ENCODE measurements at places on chromosomes 4 and X.

DNA sequence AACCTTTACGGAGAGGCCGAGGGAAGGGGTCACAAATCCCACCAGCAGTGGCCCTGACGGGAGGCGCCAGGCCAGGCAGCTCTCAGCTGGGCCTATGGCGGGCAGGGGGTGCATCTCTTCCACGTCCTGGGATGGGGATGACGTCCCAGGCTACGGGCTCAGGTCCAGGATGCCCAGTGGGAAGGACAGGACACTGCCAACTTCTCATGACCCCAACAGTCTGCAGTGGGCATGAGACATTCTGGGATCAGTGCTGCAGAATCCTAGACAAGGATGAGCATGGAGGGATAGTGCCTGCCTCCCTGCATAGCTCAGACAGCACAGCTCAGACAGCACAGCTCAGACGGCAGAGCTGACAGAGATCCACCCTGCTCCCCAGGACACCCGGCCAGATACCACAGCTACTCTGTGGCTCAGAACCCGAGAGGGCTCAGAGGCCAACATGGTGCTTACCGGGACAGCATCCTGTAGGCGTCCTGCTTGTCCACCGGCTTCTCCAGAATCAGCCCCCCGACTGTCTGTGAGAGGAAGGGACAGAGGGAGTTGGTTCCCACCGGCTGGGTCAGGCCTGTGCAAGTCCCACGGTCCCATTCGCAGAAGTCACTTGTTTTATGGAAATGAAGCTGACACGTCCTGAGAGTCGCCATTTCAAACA is 17.3 kb downstream of the ASMTL start:
- DNase-seq, result no peak

GRCh38 chr4:122083351-122083750 is 68.8 kb upstream of the BLTP1 start:
- no peak for DNase-seq

DNA sequence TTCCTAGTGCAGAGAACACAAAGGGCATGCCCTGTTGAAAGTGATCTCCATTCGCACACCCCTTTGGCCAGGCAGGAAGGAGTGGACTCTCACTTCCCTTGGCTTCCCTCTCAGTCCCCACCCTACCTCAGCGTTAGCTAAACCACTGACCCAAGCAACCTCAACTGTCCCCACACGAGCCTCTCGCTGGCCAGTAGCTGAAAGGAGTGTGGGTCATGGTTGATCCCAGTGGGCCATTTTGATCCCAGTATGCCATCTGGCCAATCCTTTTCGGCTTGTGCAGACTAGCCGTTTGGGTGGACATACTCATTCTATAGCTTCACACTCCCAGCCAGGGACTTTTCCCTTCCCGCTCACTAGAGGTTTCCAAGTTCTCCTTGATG is 24.4 kb upstream of the BCORL1 start:
- DNase-seq, result no peak

DNA sequence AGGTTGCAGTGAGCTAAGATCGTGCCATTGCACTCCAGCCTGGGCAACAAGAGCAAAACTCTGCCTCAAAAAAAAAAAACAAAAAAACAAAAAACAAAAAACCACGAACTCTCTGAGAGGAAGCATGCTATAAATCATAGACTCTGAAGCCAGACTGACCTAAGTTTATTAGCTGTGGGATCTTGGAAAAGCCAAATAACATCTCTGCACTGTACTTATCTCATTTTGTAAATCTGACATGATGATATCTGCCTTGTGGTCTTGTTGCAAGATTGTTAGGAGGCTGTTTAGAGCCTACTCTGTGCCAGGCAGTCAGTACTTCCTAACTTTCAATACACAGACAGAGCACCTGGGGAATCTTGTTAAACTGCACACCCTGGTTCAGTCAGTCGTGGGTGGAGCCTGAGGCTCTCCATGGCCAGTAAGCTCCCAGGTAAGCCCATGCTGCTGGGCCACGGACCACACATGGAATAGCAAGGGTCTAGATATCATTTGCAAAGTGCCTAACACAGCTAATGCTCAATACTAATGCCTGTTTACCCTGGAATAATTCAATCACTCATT is 107.6 kb upstream of the SMIM10 start:
- DNase-seq, result no peak

DNA sequence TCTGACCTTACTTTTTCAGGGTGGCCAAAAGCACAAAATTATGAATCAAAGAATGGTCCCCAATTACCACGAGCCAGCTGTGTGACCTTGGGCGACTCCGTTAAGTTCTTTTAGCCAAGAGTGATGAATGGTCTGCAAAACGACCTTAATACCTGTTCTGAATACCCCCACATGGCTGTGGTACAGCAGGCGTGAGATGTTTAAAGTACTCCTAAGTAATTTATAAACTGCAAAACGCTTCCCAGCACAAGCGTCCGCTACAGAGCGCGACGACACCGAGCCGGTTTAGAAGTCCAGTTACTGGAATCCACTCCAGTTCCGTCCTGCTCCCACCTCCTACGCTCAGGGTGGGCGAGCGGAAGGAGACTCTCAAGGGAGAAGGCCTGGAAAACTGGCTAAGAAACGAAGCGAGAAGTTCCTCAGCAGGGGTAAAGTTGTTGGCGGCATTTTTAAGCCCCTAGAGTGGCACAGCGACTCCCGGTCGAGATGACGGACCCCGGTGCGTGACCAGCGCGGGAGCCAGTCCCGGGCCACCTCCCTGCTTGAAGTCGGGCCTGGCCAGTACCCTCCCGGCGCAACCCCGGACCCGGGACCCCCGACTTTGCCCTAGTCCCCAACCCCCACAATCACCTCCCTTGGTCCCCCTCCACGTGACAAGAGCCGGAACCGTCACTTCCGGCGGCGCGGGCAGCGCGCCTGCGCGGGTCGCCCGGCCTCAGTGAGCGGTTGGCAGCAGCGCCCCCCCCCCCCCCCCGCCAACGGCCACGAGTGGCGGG is 659 bp upstream of the BMP2K start:
- peak; percentile 88 for DNase-seq

DNA sequence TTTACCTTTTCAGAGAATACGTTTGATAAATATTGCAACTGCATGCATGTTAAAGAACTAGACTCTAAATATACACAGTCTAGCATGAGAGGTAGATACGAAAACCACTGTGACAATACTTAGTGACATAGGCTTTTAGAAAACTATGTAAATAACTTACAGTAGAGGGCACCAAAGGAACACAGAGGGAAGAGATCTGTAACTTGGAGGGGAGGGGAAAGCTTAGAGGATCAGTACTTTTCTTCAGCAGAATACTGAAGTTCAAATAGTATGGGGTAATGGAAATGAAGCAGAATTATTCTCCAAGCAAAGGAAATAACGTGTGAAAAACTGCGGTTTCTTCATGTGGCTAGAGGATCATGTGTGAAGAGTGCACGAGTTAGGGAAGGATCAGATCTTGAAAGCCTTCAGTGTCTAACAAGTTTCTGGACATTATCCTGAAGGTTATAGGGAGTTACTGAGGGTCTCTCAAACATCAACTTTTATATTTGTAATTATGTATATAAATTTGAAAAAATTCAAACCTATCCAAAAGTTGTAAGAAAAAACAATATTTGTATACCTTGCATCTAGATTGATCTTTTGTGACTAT is 264.3 kb downstream of the NPFFR2 start:
- no peak for DNase-seq

GRCh38 chr4:145156986-145157385 is 23.4 kb downstream of the OTUD4 start:
- DNase-seq, result no peak

DNA sequence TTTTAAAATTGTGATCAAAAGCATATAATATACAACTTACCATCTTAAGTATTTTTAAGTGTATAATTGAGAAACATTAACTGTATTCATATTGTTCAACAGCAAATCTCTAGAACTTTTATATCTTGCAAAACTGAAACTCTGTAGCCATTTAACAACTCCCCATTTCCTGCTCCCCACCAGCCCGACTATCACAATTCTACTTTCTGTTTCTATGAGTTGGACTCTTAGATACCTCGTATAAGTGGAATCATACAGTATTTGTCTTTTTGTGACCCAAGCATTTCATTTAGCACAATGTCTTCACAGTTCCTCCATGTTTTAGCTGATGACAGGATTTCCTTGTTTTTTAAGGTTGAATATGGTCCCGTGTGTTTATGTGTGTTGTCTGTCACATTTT is 106.0 kb downstream of the LRBA start:
- no peak for DNase-seq

- DNase-seq, result no peak
Observed at GRCh38 chr4:40730091-40730679, 19.6 kb upstream of the NSUN7 start.

GRCh38 chrX:12843061-12843667 is 23.7 kb upstream of the TLR7 start:
- DNase-seq, result no peak

- DNase-seq, result no peak
Observed at GRCh38 chr4:120299631-120300030, 233.0 kb upstream of the MAD2L1 start.

DNA sequence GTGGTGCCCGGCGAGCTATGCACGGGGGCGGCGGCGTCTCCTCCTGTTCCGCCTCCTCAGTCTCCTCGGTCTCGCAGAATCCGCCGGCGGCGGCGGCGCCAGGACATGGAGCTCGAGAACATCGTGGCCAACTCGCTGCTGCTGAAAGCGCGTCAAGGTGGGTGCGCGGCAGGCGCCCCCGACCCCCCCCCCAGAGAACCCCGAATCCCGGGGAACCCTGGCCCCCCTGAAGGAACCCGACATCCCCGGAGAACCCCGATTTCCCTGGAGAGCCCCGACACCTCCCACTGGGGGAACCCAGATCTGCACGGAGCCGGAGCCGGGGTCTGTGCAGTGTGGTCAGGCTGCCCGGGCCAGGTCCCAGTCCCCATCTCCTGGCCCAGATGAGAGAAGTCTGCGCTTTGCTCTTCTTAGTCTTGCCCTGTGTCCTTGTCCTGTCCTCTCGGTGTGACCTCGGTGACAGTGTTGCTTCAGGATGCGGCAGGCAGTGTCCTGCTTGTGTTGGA is 648 bp downstream of the GRK4 start:
- DNase-seq, result no peak

DNA sequence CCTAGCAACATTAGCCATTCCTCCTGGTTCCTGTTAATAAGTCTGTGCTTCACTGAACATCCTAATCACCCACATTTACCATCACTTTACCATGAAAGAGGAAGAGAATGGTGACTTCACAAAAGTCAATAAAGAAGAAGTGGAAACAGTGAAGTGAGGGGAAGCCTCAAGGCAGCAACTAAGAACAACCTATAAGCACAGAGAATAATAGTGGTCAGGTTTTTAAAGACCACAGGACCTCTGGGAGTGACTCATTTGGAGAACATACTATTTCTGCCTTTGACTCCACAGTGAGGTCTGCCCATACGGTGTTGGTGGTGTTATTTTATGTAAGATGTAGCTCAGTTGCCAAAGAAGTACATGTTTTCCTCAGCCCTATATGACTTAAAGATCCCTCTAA is 86.0 kb upstream of the TET2 start:
- DNase-seq, result no peak

DNA sequence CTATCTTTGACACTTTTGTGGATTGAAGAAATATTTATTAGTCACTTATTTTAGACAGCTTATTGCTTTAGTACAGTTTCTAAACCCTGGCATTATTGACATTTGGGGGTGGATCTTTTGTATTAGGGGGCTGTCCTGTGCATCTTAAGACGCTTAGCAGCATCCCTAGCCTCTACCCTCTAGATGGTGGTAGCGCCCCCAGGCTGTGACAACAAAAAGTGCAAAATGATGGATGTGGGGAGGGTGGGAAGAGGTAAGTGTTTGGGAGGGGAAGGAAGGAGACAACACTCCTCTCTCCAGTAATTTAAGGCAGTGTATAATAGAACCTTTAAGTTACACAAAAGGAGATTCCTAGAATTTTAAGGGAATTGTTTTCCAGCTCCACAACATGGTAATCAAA is 1210.6 kb downstream of the C4orf33 start:
- no peak for DNase-seq

GRCh38 chr4:174672276-174672675 is 150.0 kb upstream of the HPGD start:
- no peak for DNase-seq

DNA sequence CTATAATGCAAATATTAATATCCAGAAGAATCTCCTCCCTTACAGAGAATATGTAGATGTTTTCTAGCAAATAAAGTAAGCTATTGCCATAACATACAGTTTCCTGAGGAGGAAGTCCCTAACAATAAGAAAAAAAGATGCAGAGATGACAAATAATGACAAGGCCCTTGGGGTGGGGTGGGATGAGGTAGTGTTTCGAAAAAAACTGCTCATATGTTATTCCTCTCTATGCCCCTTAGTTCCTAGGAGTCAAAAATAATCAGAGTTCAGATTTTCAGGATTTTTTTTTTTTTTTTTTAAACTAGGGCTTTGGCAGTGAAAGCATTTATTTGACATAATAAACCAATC is 99.0 kb downstream of the ZAR1 start:
- DNase-seq, result no peak

DNA sequence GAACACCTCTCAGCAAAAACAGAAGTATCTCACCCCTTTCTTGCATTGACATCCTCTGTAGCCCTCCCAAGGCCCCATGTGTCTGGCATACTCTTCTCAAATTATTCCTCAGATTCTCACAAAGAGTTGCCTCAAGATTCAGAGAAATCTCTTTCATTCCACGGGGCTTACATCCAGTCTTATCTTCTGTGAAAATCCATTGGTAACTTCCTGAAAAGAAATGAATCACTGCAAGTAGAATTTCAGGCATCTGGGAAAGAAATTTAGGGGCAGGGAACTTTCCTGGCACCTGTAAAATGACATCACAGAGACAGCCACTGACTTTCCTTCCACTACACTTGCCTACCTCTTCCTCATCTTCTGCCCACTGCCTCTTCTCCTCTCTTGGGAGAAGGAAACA is 182.5 kb upstream of the ARHGEF9 start:
- no peak for DNase-seq

Data from CD4-positive, alpha-beta T cell treated with Interleukin-6 at 100 ng/mL for 8 hours (primary cell).